ENCODE measurements at places on chromosomes 1 and 21.

GRCh38 chr1:5645135-5645399, 347.2 kb downstream of the NPHP4 start:
- DNase-seq, result no peak

GRCh38 chr1:218317061-218317460, 28.1 kb upstream of the TGFB2 start:
- DNase-seq, result no peak

- no peak for DNase-seq
Measured at GRCh38 chr1:246311461-246311860, 195.6 kb downstream of the SMYD3 start.

DNA sequence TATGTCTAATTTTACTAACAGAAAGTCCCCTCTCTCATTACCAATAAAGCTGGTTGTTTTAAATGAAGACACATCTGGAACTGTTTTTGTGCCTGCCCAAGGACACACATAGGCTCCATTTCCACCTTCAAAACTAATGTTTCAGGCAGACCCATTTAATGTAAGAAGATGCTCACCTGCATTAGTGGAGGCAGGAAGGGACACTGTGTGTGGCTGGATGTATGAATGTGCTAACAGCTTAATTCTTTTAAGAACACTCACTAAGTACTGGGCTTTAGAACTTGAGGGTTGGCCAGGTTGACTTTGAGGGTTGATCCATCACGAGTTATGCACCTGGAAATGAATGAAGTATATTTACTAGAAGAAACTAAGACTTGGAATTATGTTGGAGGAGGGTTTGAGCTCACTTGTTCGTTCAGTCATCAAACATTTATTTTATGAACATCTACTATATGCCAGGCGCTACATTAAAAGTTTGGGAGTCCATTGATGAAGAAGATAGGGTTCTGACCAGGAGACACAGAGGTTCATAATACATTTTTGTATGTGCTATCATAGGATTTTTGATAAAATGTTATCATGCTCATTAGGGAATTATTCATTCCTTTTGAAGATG, 5.4 kb downstream of the JUN start:
- DNase-seq, result no peak

GRCh38 chr21:29873908-29874307, 65.9 kb downstream of the GRIK1 start:
- no peak for DNase-seq

- no peak for DNase-seq
Measured at GRCh38 chr1:147505568-147505967, 35.7 kb upstream of the BCL9 start.

GRCh38 chr1:193462629-193463320, 276.4 kb upstream of the B3GALT2 start:
- DNase-seq, result no peak

- DNase-seq, result no peak
Measured at GRCh38 chr1:223421676-223422075, 28.5 kb downstream of the CCDC185 start.

GRCh38 chr1:179090522-179090921, 8.7 kb downstream of the TOR3A start:
- no peak for DNase-seq

GRCh38 chr1:204960306-204961125, 82.5 kb upstream of the CNTN2 start:
- DNase-seq, result no peak

DNA sequence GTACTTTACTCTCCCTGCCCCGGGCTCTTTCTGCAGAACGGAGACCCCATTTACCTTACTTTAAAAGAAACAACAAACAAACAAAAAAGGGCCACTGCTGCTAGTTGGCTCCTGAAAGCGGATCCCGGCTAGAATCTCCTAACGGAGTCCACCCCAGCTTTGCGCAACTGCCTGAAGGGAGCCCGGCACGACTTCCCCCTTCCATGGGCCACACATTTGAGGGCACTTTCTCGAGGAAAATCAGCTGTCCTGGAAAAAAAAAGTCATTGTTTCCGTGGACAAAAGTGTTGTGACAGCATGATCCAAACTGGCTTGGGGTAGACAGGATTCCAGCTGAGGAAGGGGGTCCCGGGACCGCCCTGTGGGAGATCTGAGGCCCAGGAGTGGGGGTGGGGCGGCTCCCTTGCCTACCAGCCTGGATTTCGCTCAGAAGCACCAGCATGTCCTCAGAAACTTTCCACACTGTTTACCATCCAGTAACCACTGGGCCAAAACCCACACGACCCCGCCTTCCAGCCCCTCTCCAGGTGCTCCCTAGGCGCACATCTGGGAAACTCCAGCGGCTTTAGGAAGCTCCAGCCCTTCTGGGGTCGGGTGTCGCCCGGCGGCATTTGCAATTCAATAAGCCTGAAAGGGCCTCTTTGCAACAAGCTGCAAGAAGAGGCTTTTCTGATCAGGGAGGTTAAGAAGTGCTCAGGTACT, 4.8 kb downstream of the RIPK4 start:
- DNase-seq, result no peak

- no peak for DNase-seq
Measured at GRCh38 chr1:89907727-89908212, 86.9 kb downstream of the LRRC8D start.

GRCh38 chr1:13950637-13951036, 250.6 kb downstream of the PRDM2 start:
- no peak for DNase-seq

DNA sequence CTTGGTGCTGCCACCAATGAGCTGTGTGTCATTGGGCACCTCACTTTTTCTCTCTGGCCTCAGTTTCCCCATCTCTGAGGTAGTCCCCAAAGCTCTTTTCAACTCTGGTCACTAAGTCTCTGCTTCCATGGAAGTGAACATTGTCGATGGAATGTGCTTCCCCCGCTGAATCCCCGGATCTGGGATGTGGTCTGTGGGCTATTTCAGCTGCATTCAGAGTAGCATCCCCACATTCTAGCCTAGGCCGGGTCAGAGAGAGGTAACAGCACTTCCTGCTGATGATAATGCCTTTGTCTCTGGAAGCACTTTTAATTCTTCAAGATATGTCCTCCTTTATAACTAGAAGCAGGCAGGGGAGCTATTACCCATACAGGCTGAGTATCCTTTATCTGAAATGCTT, 29.8 kb downstream of the RASSF5 start:
- no peak for DNase-seq

GRCh38 chr1:232991238-232991637, 40.8 kb downstream of the NTPCR start:
- no peak for DNase-seq

DNA sequence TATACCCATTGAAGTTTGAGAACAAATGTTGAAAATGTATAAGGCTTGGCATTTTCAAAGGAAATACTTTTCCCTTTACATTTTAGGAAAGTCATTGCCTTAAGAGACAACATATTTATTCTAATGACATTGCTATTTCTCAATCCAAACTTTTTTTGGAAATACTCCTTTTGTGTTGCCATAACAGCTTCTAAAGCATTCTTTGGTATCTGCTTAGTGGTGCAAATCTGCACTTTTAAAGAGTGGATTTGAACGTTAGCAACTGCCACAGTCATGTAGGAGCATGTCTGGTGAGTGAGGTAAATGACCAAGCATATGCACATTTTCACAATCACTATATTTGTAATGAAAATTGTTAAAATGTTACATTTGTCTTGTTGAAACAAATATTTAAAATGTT, 124.4 kb upstream of the GORAB start:
- DNase-seq, result no peak

DNA sequence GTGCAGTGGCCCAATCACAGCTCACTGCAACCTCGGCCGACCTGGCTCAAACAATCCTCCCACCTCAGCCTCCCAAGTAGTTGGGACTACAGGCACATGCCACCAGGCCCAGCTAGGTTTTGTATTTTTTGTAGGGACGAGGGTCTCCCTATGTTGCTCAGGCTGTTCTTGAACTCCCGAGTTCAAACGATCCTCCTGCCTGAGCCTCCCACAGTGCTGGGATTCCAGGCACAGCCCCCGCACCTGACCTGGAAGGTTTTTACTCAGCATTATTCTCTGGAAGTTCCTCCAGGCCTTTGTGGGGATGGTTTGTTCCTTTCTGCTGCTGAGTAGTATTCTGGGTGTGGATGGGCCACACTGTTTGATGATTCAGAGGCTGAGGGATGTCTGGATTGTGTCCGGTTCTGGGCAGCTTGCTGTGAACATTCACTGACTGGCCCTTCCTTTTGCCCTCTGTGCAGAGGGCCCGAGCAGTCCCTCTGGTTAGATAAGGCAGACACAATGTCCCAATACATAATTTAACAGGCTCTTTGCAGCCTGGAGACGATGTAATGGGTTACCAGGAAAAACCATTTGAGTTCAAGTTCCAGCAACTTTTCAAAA, 6.0 kb upstream of the TRAPPC10 start:
- DNase-seq, result no peak

- DNase-seq, result no peak
Measured at GRCh38 chr1:111611986-111612385, 7.6 kb upstream of the RAP1A start.

- no peak for DNase-seq
Measured at GRCh38 chr1:100313382-100313781, 38.9 kb upstream of the CDC14A start.

DNA sequence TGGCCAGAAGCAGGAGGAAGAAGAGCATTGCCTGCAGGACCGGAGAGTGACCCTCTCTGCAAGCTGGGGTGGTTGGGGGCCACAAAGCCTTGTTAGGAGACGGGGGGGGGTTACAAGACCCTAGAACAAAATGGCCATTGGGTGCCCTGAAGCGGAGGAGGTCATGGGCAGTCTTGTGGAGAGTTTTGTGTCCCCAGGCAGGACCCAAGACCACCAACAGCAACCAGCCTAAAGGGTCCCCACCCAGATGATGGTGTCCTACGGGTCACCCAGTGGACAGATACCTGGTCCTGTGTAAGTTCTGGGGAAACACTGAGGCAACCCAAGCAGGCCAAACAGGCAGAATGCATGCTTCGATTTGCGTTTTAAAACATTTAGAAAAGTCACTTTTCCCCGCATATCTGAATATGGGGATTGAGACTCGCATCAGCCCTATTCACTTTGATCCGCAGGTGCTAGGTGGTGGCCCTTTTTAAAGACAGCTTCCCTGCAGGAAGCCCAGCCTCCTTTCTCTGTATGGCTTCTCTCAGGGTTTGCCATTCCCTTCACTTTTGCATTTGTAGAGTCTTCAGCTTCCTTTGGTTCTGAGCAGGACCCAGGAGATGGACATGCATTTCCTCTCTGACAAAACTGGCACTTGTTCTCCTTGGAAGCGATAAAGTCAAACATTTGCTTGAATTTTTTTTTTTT, 21.1 kb downstream of the GNG4 start:
- DNase-seq, result no peak

- DNase-seq, result peak; percentile 18
Measured at GRCh38 chr1:53725238-53725689, 13.7 kb downstream of the GLIS1 start.

- DNase-seq, result no peak
Measured at GRCh38 chr1:220044678-220045355, 1.5 kb downstream of the EPRS1 start.

DNA sequence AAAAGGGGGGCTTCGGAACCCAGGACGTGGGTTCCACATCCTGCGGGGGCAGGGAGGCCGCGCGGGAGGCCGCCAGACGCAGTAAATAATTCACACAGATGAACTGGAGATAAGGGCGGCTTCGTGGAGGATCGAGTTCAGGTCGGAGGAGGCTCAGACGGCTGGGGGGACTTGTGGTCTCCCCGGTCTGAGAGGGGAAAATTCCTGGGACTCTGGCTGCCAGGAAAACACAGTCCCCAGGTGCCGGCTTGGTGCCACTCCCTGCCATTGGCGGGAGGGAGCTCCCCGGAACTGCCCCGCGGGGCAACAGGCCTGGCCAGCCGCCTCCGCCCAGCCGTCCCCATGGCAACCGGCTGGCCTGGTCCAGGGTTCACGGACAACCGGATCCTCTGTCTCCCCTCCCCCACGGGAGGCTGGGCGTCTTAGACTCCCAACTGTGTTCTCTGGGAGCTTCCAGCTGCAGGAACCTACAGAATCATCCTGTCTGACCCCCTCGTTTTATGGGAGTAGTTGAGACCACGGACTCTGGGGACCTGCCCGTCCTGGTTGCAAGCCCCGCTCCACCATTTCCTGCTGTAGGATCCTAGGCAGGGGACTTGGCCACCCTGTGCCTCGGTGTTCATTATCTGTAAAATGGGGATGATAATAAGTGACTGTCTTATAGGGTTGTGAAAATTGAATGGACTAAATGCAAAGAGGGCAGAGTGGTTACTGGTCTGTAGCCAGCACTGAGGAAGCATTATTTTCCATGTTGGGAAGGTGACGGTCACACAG, 9.6 kb downstream of the CAMK2N1 start:
- peak; percentile 76 for DNase-seq

DNA sequence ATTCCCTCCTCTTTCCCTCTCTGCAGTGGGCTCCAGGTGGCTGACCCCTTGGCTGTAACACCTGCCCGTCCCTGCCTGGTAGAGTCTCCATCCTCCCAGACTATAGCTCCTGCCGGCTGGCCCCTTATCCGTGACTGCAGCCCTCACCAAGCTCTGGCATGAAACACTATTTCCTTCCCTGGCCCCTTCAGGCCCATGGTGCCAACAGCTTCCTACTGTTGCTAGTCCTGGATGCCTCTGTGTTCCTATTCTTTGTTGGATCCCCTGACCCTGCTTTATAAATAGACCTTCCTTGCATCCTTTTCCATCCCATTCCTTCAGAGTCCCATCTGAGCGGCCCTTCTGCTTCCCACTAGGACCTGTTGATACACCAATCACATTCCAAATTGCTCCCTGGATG, 195.0 kb downstream of the ZNF326 start:
- no peak for DNase-seq

DNA sequence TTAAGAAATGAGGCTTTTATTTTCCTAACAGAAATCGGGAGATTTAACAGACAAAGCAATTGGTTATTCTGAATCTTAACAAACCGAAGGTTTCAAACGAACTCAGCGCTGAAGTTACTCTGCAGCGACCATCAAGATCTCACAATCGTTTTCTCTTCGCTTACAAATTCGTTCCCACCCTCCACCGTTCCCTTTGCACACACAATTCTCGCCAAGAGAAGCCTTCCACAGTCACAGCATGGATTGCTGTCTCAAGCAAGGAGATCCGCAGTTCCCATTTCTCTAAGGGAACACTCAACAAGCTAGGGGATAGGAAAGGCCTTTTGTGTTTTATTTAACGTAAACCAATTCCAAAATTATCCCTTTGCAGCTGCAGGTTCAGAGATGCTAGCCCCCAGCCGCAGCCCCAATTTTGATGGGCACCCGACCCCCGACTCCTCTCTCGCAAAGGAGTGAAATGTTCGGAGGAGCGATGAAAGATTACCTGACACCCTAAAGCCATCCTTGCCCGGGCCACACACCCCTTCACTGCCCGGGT, 755 bp downstream of the FBXO42 start:
- DNase-seq, result no peak
